ENCODE measurements at places on chromosomes 1 and 21. TPM values are rescaled to one million over a fixed set of nuclear protein-coding genes. Genes with fewer than 3 reads are reported as not detected.

TM2D1 gene
- polyA plus RNA-seq, result 83.4 TPM

BGLAP gene
- polyA plus RNA-seq, result 1.6 TPM

TNFRSF14 gene
- polyA plus RNA-seq, result 21.3 TPM

IFNLR1 gene
- polyA plus RNA-seq, result 6.9 TPM

TSSK3 gene
- polyA plus RNA-seq, result 8.1 TPM

GRCh38 chr1:66562561-66562960, 28.6 kb downstream of the SGIP1 start:
- DNase-seq, result no peak

- no peak for DNase-seq
These were observed 57.2 kb downstream of the LAMC1 start for GRCh38 chr1:183080406-183080805.

GRCh38 chr1:76381450-76382097, 307.0 kb downstream of the ST6GALNAC3 start:
- no peak for DNase-seq

- DNase-seq, result no peak
These were observed 136.9 kb downstream of the PSMG1 start for GRCh38 chr21:39046236-39046916.

DNA sequence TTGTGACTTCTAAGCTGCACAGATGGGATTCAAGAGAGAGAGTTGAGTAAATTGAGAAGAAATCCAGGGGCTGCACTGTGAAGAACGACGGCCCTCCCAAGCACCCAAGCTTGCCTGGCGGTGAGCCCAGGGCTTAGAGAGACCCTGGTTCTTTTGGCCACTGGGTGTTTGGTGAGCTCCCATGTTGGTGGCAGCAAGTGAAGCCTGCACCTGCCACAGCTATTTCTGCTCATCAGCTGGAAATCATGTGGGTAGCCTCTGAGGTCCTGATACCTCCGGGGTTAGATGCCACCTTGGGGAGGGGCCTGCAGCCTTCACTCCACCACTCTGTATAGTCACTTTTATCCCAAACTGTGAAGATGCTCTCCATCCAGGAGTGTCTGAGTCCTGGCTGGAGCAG, 6.2 kb upstream of the BTG2 start:
- no peak for DNase-seq

GRCh38 chr1:83882906-83883305, 116.0 kb downstream of the TTLL7 start:
- no peak for DNase-seq

GRCh38 chr1:25146451-25146855, 85.8 kb downstream of the SYF2 start:
- DNase-seq, result no peak

- peak; percentile 55 for DNase-seq
These were observed 13.8 kb downstream of the PARK7 start for GRCh38 chr1:7975212-7975865.

GRCh38 chr1:243470502-243470901, 214.7 kb downstream of the SDCCAG8 start:
- no peak for DNase-seq

DNA sequence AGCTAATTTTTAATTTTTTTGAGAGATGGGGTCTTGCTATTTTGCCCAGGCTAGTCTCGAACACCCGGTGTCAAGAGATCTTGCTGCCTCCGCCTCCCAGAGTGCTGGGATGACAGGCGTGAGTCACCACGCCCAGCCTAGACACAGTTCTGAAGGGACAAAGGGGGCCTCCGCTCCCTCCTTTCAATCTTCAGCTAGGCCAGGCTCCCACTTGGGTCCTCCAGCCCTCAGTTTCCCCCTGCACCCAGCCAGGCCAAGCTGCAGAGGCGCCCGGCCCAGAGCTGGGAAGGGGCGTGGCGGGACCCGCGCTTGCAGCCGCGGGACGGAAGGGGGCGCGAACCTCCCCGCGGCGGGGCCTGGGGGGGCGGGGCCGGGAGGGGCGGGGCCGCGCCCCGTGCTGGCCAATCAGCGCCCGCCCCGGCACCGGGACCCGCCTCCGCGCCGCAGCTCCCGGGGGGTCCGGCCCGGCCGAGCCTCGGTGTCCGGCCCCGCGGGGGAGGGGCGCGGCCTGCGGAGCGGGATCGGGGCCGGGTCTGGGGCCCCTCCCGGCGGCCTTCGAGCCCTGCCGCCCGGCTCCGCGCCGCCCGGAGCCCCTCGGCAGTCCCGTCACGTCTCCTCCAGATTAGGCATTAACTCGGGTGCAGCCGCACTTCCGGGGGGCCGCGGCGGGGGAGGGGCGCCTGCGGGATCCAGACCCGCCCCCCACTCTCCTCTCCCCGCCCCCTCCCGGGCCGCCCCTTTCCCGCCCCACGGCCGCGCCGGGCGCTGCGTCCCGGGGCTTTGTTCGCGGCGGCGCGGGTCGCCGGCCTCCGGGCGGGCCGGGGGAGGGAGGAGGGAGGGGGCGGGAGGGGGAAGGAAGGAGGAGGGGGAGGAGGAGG, 559 bp upstream of the AGRN start:
- DNase-seq, result no peak
